ENCODE measurements at places on chromosomes 7 and 10. TPM values are rescaled to one million over a fixed set of nuclear protein-coding genes. Genes with fewer than 3 reads are reported as not detected.

PRSS37 gene
- not detected for total RNA-seq

NKX1-2 gene
- total RNA-seq: 1.8 TPM

IGFBP1 gene
- total RNA-seq: 0.23 TPM

C7orf33 gene
- not detected for total RNA-seq

THSD7A gene
- total RNA-seq: 30.4 TPM

CASP7 gene
- 3.9 TPM for total RNA-seq

HMX2 gene
- total RNA-seq: 0.92 TPM

CCL24 gene
- not detected for total RNA-seq

CYP51A1 gene
- 345 TPM for total RNA-seq

DPP6 gene
- 85.1 TPM for total RNA-seq

GPRIN2 gene
- 31.8 TPM for total RNA-seq

LRIT1 gene
- not detected for total RNA-seq

CTAGE15 gene
- total RNA-seq: 0.69 TPM
